ENCODE measurements at places on chromosomes 3 and 15.

- DNase-seq = no peak
Observed at GRCh38 chr3:195690951-195691350, 29.8 kb upstream of the MUC20 start.

- no peak for DNase-seq
Observed at GRCh38 chr3:69451594-69451993, 65.7 kb upstream of the FRMD4B start.

DNA sequence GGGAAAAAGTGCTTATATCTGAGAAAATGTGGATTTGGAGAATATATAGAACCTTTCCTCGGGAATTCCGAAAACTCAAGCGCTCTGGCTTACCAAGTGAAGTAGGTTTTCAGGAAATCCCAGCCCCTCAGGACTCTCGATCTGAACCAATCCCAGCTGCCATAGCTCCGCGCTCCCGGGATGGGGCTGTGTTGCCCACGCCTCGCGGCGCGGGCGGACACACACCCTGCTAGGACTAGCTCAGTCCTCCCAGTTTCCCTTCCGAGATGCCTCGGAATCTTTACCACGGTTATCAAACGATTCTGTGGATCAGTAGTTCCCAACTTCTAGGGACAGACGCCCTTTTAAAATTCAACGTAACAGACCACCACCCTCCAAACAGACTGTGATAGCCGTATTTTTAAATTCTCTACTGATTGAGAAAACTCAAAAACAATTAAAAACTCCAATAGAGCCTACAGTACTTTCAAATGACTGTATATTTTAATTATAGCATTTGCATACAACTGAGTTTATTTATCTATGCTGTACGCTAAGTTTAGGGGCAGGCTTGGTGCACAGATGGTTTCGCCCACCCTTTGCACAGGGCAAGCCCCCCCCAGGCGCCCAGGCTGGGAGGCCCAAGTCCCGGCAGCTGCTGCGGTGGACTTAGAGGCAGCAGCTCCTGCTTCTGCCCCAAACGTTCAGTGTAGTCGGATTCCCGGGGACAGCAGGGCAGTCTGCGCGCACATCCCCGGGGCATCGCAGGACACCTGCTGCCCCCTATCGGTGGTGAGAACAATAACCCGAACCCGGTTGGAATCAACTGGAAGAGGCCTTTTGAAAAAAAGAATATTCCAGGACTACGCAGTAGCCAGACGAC, 52.3 kb downstream of the CCDC54 start:
- DNase-seq = peak; percentile 69

- no peak for DNase-seq
Observed at GRCh38 chr3:101542957-101543356, 18.7 kb upstream of the TRMT10C start.

- peak; percentile 42 for DNase-seq
Observed at GRCh38 chr3:61564395-61565059, 3.2 kb downstream of the PTPRG start.

GRCh38 chr3:30286811-30287210, 319.6 kb upstream of the TGFBR2 start:
- DNase-seq = no peak

- no peak for DNase-seq
Observed at GRCh38 chr15:37682304-37682703, 252.1 kb upstream of the TMCO5A start.

DNA sequence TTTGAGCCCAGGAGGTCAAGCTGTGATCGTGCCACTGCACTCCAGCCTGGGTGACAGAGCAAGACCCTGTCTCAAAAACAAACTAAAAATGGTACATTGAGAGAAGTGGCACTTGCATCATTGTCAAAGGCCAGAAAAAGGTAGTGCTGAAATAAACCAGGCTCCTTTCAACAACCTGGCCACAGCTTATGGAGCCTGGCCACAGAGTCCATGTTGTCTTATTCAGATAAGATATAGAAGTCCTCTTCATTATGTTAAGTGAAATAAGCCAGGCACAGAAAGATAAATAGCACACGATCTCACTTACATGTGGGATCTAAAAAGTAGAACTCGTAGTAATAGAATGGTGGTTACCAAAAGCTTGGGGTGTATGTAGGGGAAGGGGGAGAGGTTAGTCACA, 34.8 kb downstream of the EMC4 start:
- DNase-seq = no peak

- no peak for DNase-seq
Observed at GRCh38 chr3:10935028-10935427, 57.5 kb upstream of the SLC6A1 start.

DNA sequence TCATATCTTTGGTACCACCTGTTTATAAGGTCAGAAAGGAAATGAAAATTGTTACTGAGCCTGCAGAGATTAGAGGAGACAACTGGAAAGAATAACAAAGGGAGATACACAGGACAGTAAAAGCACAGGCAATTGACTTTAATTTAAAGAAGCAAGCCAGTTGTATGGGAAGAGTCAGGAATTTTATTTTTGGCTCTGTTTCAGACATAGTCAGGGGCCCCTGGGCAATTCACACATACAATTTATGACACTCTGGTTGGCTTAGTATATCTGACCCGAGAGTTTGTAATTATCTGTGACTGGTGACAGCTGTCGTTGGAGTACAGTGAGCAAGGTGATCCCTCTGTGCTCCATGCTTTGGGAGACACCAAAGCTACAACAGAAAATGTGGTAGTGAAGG, 591.9 kb upstream of the NECTIN3 start:
- DNase-seq = no peak

DNA sequence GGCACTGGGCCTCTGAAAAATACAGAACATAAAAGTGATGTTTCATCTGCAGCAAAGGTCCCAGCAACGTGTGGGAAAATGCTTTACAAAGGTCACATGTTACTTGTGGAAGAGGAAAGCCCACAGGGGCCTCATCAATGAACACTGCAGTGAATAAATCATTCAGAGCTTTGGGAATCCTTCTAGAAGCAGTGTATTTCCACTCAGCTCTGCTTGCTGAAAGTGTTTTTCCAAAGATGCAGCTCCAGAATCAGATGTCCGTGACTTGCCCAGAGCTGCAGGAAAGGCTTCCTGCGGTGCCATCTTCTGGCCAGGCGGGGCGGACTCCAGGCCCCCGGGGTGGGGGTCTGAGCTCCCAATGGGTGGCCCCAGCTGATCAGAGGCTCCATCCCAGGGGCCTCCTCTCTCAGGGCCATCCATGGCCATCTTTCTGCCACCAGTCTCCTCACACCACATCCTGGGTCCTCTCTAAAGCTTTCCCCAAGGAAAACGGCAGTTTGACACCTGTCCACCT, 81.5 kb downstream of the C3orf70 start:
- DNase-seq = no peak

DNA sequence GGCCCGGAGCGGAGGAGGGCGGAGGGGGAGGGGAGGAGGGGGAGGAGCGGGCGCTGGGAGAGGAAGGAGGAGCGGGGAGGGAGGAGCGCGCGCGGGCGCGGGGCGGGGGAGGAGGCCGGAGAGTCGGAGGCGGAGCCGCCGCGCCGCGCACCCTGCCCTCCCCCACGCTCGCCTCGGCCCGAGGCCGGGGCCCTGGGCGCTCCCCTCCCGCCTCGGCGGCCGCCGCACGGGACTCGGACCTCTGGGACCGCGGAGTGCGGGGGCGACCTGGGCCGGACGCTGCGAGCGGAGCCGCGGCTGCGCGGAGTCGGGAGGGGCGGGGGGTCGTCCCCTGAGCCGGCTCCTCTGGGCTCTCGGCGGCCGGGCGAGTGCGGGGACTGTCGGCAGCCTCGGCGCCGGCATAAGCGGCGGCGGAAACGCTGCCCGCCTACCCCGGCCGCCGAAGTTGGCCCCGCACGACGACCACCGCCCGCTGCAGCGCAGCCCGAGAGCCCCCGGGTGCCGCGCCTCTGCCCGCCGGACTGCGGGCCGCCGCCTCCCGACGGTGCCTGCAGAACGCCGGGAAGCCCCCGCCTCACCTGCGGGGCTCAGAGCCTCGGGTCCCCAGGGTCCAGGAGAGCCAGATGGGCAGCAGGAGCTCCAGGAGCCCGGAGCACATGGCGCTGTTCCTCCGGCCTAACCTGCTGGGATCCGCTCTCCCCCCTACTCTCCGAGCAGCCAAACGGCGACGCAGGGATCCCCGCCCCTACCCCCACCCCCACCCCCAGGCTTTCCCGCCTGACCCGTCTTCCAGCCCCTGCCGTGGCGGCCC, 406 bp upstream of the GABRB3 start:
- peak; percentile 25 for DNase-seq

- no peak for DNase-seq
Observed at GRCh38 chr15:85707519-85708338, 87.0 kb downstream of the KLHL25 start.

DNA sequence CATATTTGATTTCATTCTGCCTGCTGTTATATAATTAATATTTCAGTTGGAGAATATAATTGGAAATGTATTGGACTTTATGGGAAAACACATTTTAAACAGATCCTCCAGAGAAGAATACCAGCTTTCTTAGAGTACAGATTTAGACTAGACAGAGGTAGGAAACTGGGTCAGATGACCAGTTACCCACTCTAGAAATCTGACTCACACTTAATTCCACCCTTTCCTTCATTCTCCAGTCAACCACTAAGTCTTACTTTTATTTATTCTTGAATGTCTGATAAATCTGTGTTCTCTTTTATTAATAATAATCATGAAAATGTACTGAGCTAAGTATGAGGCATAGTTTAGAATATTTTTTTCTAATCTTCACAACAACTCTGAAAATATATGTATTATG, 110.7 kb downstream of the LRRC49 start:
- no peak for DNase-seq

- no peak for DNase-seq
Observed at GRCh38 chr3:10263646-10264363, 15.5 kb downstream of the TATDN2 start.

DNA sequence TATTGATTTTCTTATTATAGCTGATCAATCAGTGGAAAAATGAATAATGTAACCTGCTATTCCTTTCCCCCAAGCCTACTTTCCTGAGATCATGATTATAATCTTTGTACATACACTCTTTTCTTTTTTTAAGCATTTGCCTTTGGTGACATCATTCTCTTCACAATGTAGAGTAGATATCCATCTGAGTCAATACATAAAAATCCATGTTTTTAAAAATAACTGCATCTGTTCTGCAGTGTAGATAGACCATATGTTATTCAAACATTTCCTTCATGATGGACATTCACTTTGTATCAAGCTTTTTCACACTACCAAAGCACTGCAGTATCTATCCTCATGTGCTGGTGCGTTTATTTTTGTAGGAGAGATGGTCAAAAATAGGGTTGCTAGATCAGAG, 211.1 kb downstream of the PTPRG start:
- DNase-seq = no peak

DNA sequence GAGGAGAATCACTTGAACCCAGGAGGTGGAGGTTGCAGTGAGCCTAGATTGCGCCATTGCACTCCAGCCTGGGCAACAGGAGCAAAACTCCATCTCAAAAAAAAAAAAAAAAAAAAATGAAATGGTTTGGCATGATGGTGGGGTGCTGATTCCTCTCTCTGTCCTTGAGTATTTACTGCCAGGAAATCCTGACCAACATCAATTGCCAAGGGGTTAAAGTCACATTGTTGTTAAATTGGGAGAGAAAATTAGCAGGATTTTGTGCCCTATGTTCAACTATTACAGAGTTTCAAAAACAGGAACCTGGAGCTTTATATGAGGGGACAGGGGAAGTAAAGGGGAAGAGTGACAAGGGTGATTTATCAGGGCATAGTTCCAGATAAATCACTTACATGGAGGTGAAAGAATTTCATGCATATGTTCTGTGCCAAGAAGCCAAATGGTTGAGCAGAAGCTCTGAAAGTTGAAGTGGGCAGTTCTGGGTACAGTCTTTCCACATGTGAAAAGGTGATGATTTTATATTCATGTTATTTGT, 70.5 kb upstream of the TSEN2 start:
- DNase-seq = no peak

- peak; percentile 37 for DNase-seq
Observed at GRCh38 chr15:74127255-74127953, 3.0 kb upstream of the ISLR2 start.

DNA sequence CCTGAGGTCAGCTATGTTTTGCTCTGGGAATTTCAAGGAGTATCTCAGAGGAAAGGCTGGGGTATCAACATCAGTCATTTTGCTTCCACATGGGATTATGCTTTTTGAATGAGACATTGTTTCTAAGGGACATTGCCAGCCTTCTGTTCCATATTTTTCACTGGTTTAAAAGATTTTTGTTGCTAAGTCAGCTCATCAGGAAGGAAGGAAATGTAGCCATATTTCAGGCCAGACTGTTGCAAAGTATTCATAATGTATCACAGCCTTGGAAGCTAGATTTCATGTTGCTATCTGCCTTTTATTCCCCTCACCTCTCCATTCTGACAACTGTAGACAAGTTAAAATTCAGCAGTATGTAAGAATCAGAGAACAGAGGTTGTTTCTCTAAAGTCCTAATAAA, 61.0 kb upstream of the CHRM5 start:
- no peak for DNase-seq

DNA sequence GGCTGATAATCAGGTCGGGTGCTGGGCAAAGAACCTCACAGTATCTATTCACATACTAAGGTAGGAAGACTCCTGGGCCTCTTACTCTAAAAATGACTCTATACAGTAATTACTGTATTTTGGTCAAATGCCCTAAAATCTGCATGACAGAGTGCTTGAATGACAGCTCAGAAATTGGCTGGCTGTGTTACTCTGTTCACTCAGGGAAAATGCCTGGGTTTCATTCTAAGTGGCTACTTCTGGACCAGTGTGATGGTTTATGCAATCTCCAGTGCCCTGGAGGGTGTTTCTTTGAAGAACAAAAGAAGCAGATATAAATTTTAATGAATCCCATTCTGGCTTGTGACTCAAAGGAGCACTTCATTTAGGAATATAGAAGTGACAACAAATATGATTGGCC, 2.2 kb downstream of the GABRR3 start:
- DNase-seq = no peak

- DNase-seq = no peak
Observed at GRCh38 chr3:42527368-42527917, 25.0 kb downstream of the VIPR1 start.

DNA sequence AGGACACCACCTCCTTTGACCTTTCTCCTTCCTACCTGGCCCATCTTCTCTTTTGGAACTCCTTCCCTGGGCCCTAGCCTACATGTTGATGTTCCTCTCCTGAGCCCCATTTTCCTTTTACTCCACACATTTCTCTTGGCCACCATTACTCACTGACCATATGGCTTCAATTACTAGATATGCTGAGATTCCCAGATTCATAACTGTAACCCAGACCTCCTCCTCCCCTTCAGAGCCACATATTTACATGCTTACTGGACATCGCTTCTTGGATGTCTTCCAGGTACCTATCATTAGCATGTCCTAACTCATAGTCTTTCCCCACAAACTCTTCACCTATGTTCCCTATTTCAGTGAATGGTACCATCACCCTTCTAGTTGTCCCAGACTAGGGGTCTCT, 24.4 kb upstream of the TRIM59 start:
- DNase-seq = no peak

All from amygdala (tissue), 56 donors.